ENCODE measurements at places on chromosomes 16 and 17.

- DNase-seq: no peak
Observed at GRCh38 chr17:42266918-42267766, 9.0 kb downstream of the STAT5B start.

DNA sequence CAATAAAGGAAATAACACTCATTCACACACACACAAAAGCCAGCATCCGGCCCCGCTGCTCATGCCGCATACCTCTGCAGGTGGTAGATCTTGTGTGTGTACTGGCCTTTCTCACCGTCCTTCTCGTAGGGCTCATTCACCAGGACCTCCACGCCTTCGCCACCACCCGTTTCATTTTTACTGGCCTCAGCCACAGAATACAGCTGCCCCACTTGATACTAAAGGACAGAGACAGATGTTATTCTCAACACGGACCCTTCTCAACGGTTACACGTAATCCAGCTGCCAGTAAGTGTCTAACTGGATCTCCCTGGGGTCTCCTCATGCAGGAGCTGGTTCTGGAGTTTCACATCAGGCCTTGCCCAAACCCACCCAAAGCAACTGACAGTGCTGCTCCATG lies 9.7 kb downstream of the PITPNA start:
- DNase-seq: no peak

- DNase-seq: no peak
Observed at GRCh38 chr17:74185571-74186185, 17.8 kb upstream of the RPL38 start.

GRCh38 chr17:78164748-78165607 lies 3.4 kb upstream of the SYNGR2 start:
- DNase-seq: no peak

GRCh38 chr16:7946142-7946541 lies 613.5 kb downstream of the RBFOX1 start:
- no peak for DNase-seq

- DNase-seq: no peak
Observed at GRCh38 chr16:7171151-7171550, 161.5 kb upstream of the RBFOX1 start.

- DNase-seq: no peak
Observed at GRCh38 chr17:80948019-80948975, 43.3 kb upstream of the CHMP6 start.

DNA sequence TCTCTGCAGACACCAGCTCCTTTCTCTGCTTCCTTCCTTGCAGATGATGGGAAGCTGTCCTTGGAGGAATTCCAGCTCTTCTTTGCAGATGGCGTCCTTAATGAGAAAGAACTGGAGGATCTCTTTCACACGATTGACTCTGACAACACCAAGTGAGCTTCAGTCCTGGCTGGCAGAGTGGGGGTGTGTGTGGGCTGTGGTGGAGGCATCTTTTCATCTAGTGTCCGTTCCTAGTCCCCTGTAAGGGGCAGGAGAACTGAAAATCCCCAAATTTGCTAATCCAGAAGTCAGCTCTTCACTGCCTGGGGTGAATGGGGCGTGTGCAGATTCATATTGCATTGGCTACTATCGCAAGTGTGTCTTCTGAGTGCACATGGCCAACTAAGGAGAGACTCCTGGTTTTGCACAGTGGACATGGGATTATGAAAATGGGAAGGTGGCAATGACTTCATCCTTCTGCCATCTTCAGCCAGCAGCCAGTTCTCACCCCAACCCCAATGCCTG lies 10.4 kb downstream of the NECAB2 start:
- no peak for DNase-seq

DNA sequence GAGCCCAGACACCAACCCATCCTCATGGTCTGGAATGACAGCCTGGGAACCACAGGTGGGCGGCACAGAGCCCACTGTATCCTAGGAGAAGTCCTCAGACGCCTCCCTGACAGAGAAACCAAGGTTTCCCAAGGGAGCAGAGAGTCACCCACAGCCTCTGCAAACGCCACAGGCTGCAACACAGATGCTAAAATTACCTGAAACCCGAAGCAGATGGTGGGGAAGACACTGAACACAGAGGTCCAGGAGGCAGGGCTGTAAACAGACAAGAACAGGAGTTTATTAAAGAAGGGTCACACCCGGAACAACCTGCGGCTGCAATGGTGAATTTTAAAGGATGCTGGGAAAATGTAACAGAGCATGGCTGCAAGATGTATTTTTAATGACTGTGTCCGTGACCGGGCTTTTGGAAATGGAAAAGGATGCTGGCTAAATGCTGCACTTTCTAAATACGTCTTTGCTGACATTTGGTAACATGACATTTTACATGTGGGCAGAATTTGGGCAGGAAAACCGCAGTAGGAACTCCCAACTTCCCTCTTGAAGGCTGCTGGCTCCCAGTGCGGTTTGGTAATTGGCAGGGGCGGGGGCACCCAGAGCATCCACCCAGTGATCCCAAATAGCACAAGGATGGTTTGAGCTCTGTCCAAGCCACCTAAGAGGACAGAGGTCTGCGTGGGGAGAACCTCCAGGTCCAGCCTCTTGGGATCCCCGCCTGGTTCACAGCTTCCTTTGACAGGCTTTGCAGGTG lies 13.1 kb downstream of the SLC38A8 start:
- no peak for DNase-seq

DNA sequence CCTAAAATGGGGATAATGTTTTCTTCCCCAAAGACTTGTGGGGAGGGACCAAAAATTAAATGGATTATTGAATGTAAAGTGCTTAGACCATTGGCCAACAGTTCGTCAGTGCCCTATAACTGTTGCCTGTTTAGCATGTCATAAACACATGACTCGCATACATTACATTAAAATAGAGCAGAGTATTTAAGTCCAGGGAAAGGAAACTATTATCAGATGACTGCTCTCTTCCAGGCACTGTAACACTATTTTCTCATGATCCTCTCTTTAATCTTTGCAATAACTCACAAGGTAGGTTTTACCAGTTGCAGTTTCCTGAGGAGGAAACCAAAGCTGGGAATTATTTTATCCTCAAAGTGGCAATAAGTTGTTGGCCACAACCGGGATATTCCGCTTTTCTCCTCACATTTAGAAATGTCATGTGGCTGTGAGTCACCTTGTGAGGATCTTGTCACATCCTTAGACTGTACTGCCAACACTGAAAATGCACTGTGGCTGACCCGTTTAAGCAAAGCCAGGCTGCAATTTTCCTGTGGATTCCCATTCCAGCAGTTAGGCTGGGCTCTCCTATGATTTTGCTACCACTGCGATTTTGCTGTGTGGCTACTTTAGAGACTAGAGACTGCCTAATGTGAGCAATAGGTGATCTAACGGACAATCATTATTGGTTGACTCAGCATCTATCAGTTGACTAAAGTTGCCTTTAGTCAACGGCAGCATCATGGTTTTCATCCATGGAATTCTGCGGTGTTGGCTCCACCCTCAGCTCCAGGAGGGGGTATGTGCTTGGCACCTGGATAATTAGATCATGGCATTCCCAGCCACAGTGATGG lies 58.3 kb upstream of the DHX40 start:
- DNase-seq: no peak

DNA sequence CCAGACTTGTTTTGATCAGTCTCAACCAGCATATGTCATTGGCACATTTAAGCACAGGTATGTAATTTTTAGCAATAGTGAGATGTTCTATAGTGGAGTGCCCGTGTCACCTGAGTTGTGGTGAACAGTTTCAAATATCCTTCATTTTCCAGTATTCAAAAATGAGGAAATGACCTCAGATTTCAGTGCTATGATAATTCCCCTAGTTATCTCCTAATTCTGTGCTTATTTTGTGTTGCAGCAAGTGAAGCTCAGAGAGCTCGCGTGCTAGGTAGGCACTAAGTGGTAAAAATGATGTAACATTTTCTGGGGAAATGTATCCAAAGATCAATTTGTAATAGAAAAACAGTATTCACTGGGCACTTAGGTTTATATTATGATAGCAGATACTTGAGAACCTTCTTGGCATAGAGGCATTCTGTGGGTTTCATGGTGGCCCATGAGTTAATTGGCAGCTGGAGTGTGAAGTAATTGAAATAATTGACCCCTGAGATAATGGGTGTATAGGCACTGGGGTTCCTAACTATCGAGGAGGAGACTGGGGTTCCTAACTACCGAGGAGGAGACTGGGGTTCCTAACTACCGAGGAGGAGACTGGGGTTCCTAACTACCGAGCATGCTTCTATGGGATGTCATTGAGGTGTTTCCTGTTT lies 159.1 kb downstream of the PRKCA start:
- DNase-seq: no peak

GRCh38 chr16:3192476-3193019 lies 4.5 kb downstream of the OR1F1 start:
- DNase-seq: no peak

DNA sequence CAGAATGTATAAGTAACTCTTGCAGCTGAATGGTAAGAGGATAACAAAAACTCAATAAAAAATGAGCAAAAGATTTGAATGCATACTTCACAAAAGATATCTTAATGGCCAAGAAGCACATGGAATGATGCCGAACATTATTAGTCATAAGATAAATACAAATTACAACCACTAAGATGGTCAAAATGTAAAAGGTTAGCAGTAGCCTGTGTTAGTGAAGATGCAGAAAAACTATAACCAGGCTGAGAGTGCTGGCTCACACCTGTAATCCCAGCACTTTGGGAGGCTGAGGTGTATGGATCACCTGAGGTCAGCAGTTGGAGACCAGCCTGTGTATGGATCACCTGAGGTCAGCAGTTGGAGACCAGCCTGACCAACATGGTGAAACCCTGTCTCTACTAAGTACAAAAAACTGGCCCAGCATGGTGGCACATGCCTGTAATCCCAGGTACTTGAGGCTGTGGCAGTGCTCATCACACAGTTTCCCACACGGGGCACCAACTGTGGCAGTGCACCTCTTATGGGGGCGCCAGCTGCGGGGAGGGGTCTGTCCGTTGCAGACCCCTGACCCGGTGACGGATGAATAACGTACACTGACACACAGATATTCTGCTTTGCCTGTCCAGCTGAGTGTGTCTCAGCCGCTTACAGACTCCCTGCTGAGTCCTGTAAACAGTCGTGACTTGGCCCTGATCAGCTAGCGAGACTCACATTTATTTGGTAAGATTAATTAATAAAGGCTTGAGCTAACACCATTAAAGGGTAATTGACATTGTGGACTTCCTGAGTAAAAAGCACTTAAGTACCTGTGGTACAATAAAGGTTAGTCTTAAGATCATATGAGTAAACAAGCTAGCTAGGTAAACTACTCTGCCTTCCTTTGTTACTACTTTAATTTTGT lies 45.7 kb upstream of the FAM20A start:
- no peak for DNase-seq

GRCh38 chr17:60557805-60558204 lies 31.8 kb upstream of the APPBP2 start:
- DNase-seq: no peak

GRCh38 chr16:79602628-79603014 lies 2.1 kb upstream of the MAF start:
- no peak for DNase-seq

- DNase-seq: no peak
Observed at GRCh38 chr17:72386619-72387237, 265.9 kb downstream of the SOX9 start.

Data from glomerular endothelial cell (primary cell).